COR-L47 (cell line): ENCODE measurements at places on chromosomes 3 and 15.

DNA sequence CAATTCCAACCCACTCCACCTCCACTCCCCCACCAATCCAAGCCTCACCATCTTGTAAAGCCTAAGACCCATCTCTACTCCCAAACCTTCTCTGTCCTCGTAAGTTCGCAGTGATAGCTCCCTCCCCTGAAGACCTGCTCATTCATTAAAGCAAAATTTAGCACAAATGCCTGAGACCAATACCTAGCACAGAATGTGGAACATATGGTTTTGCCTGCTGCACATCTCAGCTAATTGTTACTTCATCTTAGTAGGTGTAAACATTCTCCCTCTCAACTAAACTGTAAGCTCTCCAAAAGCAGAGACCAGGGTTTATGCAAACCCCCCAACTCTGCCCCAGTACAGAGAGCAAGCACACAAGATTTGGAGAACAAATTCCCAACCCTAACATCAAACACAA, 20.5 kb downstream of the DCLK3 start:
- no peak for DNase-seq

DNA sequence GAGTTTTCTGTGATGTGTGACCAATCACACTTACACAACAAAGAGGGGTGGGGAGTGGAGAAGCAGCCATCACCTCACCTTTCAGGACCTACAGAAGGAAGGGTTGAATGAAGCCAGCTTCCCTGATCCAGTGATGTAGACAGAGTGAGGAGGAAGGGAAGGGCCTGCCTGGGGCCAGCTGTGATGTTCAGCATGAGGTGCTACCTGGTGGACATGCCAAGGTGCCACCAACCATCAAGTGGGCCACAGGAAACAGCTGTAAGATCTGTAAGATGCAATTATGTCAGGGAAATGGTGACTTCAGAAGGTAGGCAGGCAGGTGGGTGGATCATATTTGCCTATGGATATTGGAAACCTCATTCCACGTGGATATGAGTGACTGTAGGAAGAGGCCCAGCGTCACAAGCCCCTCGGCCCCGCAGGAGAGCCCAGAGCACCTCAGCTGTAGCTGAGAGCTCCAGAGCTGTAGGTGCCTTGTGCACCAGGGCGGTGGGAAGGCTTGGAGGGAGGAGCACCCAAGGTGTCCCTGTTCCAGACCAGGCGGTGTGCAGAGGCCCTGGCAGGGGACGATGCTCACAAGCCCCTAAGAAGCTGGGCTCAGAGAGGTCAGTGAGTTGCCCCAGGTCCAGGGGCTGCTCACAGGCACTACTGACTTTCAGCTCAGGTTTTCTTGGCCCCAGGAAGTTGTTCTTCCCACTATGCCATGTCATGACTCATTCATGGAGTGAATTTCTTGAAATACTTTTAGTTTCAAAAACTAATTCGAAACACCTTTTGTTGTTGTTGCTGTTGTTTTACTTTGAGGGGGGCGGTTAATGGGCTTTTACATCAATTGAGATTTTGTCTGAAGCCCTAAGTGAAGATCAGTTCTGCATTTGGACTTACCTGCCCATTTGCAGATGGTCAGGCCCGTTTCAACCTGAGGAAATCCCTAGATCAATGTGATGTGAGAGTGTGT, 94.2 kb upstream of the ALDH1A3 start:
- no peak for DNase-seq

- no peak for DNase-seq
Observed at GRCh38 chr3:12318758-12319621, 30.1 kb downstream of the PPARG start.

DNA sequence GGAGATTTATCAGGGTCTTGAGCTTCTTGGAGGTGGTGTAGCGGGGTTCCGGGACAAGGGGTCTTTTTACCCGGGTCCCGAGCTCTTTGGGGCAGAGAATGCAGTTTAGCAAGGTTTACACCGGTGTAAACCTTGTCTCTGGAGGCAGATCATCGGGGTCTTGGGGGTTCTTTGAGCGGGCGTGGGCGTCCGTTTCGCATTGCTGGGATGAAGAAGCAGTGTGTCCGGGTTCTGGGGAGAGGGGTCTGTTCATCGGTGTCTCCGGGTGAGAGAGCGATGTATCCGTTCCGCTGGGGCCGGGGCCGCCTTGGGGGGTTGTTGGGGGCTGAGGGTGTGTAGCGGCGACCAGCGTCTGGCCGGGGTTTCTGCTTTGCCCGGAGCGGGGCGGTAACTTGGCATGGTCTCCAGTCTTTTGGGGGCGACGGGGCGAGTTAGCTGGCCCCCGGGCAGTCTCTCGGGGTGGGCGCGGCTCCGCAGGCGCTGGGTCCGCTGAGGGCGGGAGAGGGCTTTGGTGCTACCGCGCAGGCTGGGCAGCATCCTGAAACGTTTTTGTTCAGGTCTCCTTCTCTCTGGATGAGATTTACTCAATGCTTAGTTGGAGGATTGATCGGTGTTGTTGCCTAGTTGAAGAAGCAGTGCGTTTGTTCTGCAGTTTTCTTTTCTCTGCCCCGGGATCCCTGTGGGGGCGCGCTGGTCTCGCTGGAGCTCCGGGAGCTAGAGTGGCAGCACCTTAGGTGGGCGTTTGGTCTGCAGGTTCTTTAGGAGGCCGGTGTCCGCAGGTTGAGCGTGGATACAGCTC, 843 bp downstream of the GLCE start:
- peak; percentile 47 for DNase-seq

- no peak for DNase-seq
Observed at GRCh38 chr3:105355408-105356061, 11.2 kb upstream of the ALCAM start.

- no peak for DNase-seq
Observed at GRCh38 chr15:38920966-38921365, 356.4 kb upstream of the RASGRP1 start.
